ENCODE measurements at places on chromosomes 5 and 9.
A peak's percentile ranks its signal among the peaks of the same experiment; 100 is the strongest.

- DNase-seq, result no peak
Observed at GRCh38 chr5:91033370-91033769, 349.7 kb downstream of the ARRDC3 start.

DNA sequence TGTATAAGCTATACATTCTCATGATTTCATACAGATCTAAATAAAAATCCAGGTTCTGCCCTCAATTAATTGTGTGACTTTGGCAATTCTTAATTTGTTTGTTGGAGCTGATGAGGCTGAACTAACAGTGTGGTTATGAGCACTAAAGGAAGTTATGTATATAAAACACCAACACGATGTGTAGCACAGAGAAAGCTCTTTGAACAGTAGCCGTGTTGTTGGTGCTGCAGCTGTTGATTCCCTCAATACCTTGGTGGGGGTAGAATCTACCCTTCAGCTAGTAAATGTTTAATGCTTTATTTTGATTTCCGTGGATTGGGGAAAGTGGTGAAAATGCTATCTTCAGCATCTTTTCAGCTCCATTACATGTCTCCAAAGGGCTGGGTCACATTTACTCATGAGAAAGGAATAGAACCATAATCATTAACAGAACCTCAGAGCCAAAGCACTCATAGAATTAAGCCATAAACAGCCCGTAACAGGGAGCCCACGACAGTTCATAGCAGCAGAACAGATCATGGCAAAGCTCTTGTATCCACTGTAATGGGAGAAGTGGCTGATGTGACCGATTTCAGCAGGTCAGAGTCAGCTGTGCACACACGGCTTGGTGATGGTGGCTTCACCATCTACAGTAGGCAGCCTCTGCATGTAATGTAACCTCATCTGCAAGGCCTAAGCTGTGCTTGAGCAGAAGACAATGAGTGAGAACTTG, 332.7 kb downstream of the DIRAS2 start:
- DNase-seq, result no peak

DNA sequence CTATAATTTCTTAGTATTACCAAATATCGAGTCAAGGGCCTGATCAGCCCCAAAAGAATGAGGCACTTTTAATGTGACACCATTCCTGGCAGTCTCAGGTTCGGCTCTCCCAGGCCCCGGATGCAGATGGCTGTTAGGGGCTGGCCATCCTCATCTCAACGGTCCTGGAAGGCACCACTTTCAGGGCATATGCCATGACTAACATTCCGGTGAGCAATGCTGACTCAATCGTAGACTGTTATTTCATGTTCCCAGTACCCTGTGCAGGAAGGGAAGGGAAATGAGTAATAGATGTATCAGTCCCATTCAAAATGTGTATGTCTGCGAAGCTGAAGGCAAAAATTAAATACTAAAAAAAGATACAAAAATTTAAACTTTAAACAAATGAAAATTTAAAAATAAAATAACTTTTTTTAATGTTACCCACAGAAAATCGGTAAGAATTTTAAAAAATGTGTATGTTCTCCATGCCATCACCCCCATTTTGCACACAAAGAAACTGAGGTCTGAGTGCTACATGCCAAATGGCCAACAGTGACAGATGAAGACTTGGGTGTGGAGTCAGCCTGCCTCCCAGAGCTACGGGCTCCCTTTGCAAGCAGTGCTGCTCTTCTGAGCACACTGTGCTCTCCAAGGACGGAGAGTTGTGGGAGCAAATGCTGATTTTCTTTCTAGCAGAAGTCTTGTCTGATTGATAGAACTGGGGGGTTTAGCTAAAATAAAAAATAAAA, 79.0 kb downstream of the GLDC start:
- no peak for DNase-seq

GRCh38 chr5:150759334-150759583, 442 bp upstream of the DCTN4 start:
- no peak for DNase-seq

DNA sequence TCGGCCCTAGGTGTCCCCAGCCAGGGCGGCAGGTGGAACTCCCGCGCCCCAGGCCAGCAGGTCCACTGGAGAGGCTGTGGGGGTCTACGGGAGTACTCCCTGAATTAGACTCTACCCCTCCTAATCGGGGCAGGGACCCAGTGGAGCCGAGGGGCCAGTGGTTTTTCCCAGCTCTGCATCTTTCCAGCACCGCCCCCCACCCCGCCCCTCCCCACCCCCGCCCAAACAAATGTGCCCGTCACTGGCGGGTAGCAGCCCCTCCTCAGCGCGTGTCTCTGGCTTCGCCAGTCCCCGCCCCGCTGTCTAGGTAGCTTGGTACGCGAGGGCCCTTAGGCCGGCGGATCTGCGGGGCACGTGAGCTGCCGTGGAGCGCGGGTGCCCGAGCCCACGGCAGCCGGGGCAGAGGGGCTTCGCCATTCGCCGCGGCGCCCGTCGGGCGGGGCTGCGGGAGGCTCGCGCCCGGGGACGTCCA, 7.0 kb downstream of the UNC5A start:
- no peak for DNase-seq

GRCh38 chr5:139733698-139734538, 61.7 kb upstream of the PSD2 start:
- DNase-seq, result no peak

DNA sequence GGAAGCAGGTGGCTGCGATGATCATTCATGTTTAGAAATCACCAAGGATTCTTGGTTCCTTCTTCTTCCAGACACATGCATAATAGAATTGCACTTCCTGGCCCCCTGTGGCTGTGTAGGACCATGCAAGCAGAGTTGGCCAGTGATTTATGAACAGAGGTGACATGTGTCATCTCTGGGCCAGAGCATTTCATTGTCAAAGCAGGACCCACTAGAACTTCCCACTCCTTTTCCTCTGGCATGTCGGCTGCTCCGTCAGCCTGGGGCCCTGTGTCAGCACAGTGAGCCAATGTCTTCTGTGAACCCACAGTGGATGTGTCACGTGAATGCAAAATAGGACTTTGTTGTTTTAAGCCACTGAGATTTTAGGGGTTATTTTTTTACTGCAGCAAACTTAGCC, 59.2 kb downstream of the HSD17B3 start:
- no peak for DNase-seq

DNA sequence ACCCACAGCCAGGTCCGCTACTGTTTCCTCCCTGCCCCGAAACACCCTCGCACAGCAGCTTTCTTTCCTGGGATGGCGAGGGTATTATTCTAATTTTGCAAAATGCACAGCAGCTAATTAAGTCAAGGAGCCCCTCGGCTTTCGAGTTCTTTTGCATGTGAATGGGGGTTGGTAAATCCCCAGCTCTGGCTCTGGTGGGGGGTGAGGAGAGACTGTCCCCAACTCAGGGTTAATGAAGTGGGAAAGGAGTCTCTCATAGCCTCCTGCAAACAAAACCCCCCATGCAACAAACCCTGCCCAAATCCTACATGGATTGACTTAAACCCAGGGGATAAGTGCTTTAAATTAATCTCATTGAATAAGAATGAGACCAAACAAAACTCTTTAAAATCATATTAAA, 8.8 kb downstream of the BARHL1 start:
- no peak for DNase-seq

DNA sequence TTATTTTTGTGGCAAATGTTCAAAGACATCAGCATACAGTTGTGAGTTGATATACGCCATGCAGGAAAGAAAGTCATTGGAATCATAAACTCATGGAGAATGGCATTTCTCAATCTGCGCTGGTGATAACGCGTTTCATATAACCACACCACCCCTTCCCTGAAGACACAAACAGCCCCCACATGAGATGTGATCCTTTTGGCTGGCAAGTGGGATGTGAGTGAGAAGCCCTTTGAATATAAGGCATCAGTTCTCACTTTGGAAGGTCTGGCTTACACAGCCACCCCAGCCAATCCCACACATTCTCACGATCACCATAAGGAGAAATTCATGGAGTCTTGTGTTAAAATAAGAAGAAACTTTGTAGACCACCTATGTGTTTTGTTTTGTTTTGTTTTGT, 725.0 kb downstream of the PRELID2 start:
- DNase-seq, result no peak

DNA sequence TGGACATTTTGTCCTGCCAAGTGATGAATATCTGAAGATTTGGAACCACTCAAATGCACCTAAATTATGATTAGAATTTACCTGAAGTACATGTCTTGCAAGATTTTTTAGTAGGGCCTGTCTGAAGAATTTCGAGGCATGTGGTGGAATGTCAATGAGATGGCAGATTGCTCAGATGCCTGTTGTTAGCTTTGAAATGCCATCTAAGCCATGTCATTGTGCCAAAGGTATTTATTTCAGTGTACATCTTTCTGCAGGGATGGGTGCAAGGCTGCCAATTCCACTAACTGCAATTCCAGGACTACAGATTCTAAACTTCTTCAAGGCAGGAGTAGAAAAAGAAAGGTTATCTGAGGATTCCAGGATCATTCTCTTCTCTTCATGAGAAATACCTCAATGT, 9.1 kb upstream of the GNAQ start:
- DNase-seq, result no peak

DNA sequence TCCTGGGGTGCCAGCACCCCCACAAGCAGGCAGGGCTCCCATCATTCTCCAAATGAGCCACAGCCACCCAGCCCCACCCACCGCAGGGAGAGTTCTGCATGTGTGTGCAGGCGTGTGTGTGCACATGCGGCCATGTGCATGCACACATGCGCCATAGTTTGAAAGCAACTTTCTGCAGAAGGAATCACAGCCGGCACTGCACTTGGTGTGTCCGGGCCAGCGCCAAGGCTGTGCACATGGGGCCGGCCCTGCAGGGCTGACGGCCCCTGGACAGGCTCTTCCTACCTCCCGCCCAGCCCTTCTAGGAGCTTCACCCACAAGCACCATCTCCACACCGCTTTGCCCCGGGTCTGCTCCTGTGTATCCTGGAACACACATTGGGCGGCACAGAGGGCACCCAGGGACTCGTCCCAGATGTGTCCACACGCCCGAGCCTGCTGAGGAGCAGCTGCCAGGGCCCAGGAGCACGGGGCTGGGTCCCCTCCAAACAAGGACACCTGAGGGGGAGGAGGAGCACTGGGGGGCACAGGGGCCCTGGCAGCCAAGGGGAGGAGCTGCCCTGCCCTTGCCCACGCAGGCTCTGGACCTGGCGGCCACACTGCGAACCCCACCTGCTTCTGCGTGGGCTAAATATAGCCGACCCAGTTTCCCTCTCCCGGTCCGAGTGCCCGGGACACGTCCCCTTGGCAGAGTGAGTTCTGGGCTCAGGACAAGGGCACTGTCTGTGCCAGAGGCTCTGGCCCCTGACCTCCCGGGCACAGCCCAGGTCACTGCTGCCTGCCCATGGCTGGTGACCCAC, 19.1 kb downstream of the TPPP start:
- DNase-seq, result peak; percentile 6

DNA sequence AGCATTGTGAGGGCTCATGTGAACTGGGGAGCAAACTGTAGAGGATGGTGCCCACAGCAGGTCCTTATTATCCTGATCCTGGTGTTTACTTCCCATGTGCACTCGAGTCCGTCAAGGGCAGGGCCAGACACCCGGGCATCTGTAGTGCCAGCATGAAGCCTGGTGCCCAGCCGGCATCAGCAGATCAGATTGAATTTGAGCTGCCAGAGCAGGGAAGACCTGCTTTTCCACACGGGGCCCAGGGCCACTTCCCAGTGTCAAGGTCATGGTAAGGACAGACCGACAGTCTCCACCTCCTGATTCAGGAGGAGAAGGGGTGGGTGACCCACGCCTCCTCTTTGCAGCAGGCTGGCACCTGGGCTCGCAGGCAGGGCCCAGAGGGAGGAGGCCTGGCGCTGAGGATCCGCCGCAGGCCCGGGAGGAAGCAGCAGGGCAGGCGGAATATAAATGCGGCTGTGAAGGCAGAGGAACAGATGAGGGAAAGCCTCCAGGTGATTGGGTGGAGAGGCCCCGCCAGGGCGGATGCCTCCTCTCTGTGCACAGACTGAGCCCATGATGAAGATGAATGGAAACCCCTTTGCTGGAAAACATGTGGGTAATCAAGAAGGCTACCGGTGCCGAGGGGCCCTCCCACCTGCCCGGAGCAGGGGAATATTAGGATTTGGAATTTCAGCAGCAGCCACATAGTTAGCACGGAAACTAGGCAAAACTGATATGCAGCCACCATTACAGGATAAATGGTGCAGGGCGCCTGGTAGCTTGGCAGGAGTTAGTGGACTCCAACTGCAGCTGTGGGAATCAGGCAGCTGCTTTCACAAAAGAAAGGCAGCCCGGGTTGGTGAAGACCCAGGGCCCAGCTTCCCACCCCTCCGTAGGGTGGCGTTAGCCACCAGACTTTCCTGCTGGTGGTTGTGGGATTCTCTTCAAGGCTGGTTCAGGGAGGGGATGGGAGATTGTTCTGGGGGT, 114.9 kb downstream of the GAPVD1 start:
- DNase-seq, result no peak

DNA sequence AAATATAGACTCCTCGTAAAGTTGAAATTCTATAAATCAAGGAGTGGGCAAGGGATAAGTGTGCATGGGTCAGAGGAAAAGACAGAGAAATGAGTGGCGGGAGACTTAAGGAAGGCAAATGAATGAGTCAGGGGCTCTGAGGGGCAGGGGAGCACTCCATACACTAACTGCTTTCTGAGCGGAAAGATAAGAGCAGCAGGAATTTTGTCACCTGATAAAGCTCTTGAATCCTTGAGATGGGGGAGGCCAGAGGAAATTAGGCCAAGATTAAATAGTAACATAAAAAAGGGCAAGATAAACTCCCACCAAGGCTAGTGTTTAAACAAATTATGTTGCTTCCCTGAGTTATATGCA, 191.0 kb upstream of the S1PR3 start:
- DNase-seq, result no peak

DNA sequence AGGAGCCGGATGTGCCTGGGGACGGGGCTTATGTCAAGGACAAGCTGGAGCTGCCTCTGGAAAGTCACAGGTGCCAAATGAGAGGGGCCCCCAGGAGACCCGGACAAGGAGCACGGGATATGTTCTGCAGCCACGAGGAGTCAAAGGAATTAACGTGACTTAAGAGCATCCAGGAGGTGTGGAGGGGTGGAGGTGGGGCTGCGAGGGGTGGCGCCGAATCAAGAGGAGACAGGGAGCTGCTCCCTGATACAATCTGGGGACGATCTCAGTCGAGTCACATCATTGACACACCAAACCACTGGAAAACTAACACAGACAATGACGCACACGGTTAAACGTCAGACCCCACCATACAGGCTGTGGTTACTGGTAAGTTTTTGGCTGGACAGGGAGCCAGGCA, 10.4 kb downstream of the CCDC127 start:
- no peak for DNase-seq

GRCh38 chr9:134328841-134329575, 2.8 kb downstream of the RXRA start:
- no peak for DNase-seq

GRCh38 chr9:20404192-20404813, 218.0 kb downstream of the MLLT3 start:
- no peak for DNase-seq

- no peak for DNase-seq
Observed at GRCh38 chr5:181020688-181021087, 19.4 kb upstream of the BTNL9 start.
